Right renal cortex interstitium (tissue), 3 donors: ENCODE measurements at places on chromosomes 3 and 15. TPM values are rescaled to one million over a fixed set of nuclear protein-coding genes. Genes with fewer than 3 reads are reported as not detected.

The EOGT gene
- polyA plus RNA-seq = 11.5 TPM

The ZNF80 gene
- polyA plus RNA-seq = not detected

The ANKRD63 gene
- 0.18 TPM for polyA plus RNA-seq

The GPR160 gene
- polyA plus RNA-seq = 36.3 TPM

The GOLGA8S gene
- polyA plus RNA-seq = 0.60 TPM

The NUP210 gene
- polyA plus RNA-seq = 22.7 TPM

The DZIP1L gene
- polyA plus RNA-seq = 14.9 TPM

The METTL6 gene
- 29.0 TPM for polyA plus RNA-seq

The DNAH12 gene
- polyA plus RNA-seq = 0.88 TPM

The PLA2G4E gene
- polyA plus RNA-seq = not detected

The UBL7 gene
- 71.4 TPM for polyA plus RNA-seq

The HYAL2 gene
- 70.7 TPM for polyA plus RNA-seq

The PLA2G4D gene
- 0.04 TPM for polyA plus RNA-seq

The CLRN1 gene
- not detected for polyA plus RNA-seq

The KIAA1143 gene
- polyA plus RNA-seq = 54.7 TPM

The CELF6 gene
- 3.0 TPM for polyA plus RNA-seq

The ANKUB1 gene
- 0.36 TPM for polyA plus RNA-seq

The FOXB1 gene
- not detected for polyA plus RNA-seq

The LRRC57 gene
- 23.5 TPM for polyA plus RNA-seq

The SPINK8 gene
- not detected for polyA plus RNA-seq

The MRPS25 gene
- 55.9 TPM for polyA plus RNA-seq

The LRRC3B gene
- 2.2 TPM for polyA plus RNA-seq

The AHSG gene
- polyA plus RNA-seq = 0.69 TPM

The GHRL gene
- polyA plus RNA-seq = 2.7 TPM

The ZBTB47 gene
- 15.6 TPM for polyA plus RNA-seq

The SOX2 gene
- 0.50 TPM for polyA plus RNA-seq

The ABCF3 gene
- 55.1 TPM for polyA plus RNA-seq

The SKIC8 gene
- 109 TPM for polyA plus RNA-seq

The ACAD9 gene
- polyA plus RNA-seq = 28.4 TPM

The COL6A6 gene
- 1.6 TPM for polyA plus RNA-seq

The CADM2 gene
- 0.87 TPM for polyA plus RNA-seq

The ITPKA gene
- polyA plus RNA-seq = 0.42 TPM

The ARHGEF26 gene
- polyA plus RNA-seq = 16.3 TPM
